ENCODE measurements at places on chromosomes 1 and 21.
A peak's percentile ranks its signal among the peaks of the same experiment; 100 is the strongest.

DNA sequence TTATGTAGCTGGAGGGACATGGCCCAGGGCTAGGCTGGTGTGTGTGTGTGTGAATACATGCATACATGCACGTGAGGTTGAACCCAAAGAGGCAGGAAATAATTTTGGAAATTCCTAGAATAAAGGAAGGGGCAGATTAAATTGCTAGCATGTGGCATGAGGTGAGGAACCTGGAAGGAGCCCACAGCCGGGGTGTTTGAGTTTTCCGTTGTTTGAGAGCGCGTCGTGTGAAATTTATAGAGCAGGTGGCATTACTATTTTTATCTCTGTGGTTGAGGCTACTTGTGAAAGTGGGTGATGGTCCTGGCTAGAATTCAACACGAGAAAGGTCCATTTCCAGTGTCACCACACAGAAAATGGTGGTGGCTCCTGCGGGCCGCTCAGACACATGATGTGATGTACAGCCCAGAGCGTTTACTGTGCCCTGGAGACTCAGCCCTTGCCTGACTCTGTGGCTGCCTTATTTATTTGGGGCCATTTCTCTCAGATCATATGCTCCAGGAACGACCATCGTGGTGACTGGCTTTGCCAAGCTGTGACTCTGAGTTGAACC lies 48.0 kb downstream of the BACE2 start:
- no peak for DNase-seq

GRCh38 chr1:178796013-178796412 lies 71.0 kb downstream of the RALGPS2 start:
- DNase-seq = no peak

DNA sequence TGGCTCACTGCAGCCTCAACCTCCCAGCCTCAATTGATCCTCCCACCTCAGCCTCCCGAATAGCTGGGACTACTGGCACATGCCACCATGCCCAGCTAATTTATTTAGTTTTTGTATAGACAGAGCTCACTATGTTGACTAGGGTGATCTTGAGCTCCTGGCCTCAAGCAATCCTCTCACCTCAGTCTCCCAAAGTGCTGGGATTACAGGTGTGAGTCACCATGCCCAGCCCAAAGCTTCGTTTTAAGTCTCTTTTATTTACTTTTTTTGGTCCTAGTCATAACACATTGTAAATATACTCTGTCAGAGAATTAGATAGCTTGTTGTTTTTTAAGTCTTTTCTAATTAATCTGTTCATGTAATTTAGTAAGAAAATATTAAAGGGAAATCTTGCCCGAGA lies 42.8 kb downstream of the KCNK1 start:
- no peak for DNase-seq

GRCh38 chr1:6473974-6474814 lies 8.2 kb upstream of the TNFRSF25 start:
- DNase-seq = no peak

DNA sequence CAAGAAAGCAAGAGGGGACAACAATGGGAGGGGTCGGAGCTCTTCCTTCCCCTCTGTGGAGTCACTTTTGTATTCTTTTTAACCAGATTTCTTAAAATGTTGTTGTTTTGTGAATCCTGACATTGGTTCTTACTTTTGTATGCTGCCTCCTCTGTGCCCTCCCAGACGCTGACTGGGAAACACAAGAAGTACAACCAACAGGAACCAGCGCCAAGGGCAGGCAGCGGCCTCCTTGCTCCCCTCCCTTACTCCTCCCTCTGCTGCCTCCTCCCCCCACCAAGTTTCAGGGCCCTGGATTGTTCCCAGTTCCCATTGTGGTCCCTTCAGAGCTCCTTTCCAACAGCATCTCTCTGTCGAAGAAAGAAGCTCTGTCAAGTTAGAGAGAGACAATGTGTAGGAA lies 111.1 kb downstream of the BRINP2 start:
- DNase-seq = no peak

DNA sequence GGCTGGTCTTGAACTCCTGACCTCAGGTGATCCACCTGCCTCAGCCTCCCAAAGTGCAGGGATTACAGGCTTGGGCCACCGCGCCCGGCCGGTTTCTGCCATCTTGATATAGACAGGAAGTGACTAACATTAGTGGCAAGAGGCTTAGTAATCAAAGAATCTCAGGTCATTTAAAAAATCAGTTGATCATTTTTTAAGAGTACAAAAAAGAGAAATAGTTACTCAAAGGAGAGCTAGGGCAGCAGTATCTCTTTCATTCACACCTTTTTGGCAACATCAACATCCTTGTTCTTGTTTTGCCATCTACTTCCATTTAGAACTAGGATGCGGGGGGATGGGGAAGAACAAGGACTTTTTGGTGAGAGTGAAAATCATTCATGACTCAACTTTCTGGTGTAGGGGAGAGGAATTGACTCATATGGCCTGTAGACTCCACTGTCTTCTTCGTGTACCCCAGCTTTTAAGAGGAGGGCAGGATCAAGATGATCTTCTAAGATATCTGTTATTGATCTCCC lies 8.8 kb downstream of the FCRLB start:
- peak; percentile 22 for DNase-seq

DNA sequence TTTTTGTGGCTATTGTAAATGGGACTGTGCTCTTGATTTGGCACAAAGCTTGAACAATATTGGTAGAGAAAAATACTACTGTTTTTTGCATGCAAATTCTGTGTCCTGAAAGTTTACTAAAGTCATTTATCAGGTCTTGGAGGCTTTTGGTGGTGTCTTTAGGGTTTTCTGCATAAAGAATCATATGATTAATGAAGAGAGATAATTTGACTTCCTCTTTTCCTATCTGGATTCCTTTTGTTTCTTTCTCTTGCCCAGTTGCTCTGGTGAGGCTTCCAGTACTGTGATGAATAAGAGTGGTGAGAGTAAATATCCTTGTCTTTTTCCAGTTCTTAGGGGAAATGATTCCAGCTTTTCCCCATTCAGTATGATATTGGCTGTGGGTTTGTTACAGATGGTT lies 1166.7 kb downstream of the NCAM2 start:
- DNase-seq = no peak

DNA sequence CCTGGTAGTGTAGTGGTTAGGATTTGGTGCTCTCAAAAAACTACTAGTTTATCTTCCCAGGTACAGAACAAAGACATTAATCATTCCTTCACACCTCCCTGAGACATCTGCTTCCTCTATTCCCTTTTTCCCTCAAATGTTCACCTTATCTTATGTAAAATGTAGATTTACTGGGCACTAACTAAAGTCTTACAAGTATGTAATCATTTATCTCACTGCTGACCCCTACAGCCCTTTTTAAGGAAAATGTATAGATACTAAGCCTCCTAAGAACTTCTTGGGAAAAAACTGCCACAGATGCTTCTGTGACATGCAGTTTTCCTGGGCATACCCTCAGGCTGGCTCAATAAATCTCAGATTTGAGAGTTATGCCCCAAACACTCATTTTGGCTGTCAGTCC lies 50.8 kb upstream of the NEK7 start:
- DNase-seq = no peak

DNA sequence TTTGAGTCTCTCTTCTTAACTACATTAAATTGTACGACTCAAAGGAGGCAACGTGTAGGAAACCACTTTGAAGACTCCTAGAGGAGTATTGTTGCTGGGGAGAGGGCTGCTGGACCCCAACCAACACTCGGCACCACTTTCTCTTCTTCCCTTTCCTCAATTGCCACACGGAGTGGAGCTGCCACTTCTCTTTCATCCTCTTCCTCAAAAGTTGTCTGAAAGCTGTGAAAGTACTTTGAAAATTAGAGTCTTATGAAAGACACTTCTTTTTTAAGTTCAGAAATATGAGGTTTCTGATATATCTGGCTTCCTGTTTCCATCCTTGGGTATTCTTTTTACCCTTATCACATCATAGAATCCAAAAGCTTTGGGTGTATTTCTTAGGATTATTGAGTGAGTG lies 59.5 kb downstream of the MRPS6 start:
- no peak for DNase-seq

DNA sequence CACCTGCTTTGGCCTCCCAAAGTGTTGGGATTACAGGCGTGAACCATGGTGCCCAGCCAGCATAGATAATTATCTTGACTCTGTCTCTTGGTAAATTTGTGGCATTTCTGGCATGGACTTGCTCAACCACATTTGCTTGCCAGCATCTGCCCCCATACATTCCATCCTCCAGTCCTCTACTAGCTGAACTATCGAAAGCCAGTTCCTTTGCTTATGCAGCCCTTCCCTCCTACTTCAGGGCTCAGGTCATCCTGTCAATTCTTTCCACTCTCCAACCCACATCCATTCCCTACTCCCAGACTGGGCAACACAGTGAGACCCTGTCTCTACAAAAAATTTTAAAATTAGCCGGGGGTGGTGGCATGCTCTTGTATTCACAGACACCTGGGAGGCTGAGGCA lies 13.0 kb upstream of the UQCRHL start:
- no peak for DNase-seq

GRCh38 chr1:206456577-206457370 lies 13.5 kb upstream of the IKBKE start:
- DNase-seq = no peak

DNA sequence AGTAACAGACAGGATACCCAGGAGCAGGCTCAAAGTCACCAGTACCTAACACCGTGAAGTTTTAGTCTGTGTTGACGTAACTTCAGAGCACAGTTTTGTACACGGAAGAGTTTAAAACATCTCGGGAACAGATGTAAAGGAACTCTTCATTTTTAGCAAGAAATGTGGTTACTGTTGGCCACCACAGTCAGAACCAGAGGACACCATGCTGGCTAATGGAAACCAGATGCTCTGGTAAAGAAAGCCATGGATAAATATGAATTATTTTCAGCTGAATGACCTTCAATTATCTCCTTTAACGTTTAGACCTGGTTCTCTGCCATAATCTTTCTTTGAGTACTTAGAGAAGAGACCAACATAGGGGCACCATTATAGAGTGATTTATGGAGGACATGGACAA lies 115.9 kb downstream of the NTMT2 start:
- no peak for DNase-seq

- no peak for DNase-seq
Observed at GRCh38 chr1:42403880-42404400, 23.3 kb downstream of the RIMKLA start.

- DNase-seq = no peak
Observed at GRCh38 chr1:154572468-154573167, 5.0 kb downstream of the CHRNB2 start.

- peak; percentile 39 for DNase-seq
Observed at GRCh38 chr1:209692745-209693504, 11.7 kb upstream of the HSD11B1 start.

DNA sequence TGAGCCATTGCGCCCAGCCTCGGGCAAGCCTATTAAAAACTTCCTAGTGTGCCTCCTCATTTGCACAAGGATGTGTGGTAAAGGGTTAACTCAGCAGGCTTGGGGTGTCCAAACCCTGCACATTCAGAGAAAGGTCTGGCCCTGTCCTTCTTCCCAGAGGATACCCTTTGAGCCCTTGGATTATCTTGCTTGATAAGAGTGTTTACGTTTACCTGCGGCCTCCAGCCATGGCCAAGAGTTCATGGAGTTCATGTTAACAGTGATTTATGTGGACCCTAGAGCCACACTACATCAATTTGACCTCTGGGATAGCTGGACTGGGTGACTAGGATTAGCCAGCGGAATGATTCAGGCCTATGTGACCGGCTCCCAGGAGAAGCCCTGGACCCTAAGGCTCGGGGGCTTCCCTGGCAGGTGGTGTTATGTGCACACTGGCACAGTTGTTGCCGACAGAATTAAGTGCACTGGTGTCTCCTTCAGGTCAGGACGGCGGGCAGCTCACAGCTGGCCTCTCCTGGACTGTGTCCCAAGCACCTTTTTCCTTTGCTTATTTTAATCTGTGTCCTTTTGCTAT lies 7.7 kb upstream of the TCP10L start:
- DNase-seq = no peak

DNA sequence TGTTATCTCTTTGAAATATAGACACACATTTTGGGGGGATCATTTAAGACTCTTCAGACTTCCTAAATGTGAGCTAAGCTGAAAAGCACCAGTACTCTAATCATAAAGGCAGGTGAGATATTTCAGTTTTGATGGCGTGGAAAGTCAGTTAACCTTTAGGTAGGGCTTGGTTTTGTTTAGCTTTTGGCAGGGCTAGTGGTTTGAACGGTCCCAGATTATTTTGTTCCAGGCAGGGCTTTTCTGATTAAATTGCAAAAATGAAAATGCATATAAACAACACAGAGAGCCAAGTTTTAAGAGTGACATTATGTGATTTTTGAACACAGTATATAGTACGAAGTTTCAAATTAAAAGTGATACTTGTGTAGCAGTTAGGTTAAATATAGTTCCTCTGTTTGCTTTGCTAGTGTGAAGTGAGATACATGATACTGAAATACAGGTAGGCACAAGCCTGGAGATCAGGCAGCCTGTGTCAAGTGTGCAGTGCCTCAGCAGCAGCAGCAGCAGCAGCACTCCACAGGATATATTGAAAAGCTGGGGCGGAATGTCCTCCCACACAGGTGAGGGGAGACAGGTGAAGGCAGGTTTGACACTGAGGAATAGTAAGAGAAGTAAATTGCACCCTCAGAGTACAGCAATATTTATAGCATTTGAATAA lies 47.4 kb downstream of the CAMTA1 start:
- no peak for DNase-seq

DNA sequence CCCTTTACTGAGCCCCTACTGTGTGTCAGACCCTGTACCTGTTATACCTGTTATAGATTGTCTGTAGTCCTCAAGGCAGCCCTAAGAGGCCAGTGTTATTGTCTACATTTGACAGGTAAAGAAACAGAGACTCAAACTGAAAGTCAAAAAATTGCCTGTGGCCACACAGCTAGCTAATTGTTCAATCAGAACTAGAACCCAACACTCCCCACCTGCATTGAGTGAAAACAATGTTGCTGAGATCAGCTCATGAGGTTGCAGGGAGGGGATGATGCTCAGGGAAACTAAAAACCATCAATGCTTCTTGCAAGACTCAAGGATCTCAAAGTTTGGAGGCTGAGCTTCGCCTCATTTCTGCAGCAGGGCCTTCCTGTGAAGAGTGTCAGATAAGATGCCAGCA lies 109.5 kb upstream of the LMO4 start:
- no peak for DNase-seq

GRCh38 chr1:163066168-163066567 lies 3.0 kb upstream of the RGS4 start:
- DNase-seq = no peak

GRCh38 chr1:229579059-229579673 lies 20.7 kb upstream of the ABCB10 start:
- DNase-seq = no peak

All from NK-92 treated with Interleukin-12 subunit alpha and Interleukin-12 subunit beta, amount 100 ng/mL, for 24 hours (cell line).